ENCODE measurements at places on chromosomes 3 and 15.

GRCh38 chr15:68683551-68683950 is 104.8 kb downstream of the CORO2B start:
- DNase-seq, result no peak

DNA sequence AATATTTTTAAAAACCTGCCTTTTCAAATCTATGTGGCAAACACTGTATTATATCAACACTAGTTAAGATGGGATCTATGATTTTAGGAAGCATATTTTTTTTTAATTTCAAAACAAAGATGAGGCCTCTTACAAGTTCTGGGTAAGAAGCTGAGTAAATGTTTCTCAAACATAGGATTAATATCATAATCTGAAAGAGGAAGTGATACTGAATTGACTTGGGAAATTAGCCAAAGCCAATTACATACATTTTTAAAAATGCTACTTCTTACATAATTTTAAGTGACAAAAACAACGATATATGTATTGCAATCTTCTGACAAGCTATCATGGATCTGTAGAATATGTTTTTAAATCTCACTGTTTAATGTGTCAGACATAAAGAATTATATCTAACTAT is 135.1 kb upstream of the UBP1 start:
- no peak for DNase-seq

- no peak for DNase-seq
These were observed 49.2 kb downstream of the CYFIP1 start for GRCh38 chr15:22930782-22931484.

DNA sequence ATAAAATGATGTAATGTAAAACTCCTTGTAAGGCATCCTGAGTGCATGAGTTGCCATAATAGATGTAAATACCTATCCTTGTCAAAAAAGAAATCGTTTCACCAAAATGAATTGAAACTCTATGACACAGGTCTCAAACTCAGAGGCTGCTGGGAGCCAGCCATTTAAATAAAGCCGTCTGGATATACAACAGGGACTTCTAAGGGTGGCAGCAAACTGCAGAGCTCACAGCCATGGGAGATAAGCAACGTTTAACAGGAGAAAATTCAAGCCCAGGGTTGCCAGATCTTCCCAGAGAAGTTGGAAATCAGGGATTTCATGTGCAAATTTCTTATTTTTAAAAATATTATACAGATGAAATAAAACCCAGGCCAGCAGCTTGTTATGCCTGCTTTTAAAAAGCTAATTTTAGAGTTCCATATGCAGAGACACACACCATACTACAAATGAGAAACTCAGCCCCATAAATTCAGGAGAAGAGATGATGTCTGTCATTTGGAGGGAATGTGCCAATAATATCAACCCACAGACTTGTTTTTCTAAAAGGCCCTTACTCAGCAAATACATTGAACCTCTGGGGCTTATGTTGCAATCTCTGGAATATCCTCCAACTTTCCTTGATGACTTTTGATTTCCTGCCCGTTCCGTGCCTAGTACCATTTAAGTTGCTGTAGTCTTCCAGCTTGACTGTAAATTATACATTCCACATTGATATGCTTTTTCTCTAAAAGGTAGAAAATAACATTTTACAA is 75.6 kb downstream of the AQP9 start:
- no peak for DNase-seq

DNA sequence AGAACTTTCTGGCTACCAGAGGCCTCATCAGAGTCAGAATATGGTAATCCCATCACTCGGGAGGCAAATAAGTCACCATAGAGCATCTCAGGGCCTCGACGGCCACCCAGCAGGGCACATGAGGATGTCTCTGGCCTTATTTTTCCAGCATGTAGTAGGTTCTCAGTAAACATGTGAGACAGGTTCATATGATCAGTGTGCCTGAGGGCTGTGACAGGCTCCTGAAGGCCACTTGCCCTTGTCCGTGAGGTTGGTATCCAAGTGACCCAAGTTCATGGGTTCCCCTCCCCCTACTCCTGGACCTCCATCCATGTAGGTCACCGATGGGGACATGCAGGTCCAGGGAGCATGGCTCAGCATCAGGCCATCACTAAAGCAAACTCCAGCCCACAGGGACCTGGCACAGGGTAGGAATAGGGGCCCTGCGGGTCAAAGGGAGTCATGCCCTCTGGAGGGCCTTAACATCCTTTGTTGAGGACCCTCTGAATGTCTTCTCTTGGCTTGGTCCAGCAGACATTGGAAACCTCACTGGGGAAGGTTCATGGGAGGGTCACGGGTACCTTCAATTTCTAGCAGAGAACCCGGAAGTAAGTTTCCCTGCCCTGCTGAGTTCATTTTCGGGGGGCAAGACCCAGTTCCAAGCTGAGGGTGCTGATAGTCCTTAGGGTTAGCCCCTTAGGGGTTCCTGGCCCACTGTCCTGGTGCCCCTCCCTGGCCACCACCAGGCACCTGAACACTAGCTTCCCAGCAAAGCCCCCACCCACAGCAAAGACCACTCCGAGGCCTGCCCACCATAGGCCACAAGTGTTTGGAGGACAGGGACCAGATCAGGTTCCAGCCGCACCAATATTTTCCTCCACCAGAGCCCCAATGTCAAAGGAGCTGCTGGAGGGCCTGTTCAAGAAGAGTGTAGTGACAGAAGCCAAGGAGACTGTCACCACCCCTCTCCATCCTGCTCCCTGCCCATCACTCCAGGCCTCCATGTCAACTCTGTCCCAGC is 61.1 kb downstream of the ZNF445 start:
- no peak for DNase-seq

- DNase-seq, result no peak
These were observed 30.7 kb downstream of the MBNL1 start for GRCh38 chr3:152299249-152299976.

DNA sequence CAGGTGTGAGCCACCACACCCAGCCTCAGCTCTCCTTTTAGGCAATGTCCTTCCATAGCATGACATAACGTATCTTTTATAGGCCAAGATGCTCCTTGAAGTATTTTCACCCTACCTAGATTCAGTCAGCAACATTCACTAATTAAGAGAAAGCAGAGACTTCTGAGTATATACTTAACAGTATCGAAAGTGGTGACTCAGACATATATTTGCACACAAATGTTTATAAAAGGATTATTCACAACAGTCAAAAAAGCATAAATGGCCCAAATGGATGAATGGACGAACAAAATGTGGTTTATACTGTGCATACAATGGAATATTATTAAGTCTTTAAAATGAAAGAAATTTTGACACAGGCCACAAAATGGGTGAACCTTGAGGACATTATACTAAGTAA is 108.6 kb downstream of the ZNF385D start:
- DNase-seq, result no peak

DNA sequence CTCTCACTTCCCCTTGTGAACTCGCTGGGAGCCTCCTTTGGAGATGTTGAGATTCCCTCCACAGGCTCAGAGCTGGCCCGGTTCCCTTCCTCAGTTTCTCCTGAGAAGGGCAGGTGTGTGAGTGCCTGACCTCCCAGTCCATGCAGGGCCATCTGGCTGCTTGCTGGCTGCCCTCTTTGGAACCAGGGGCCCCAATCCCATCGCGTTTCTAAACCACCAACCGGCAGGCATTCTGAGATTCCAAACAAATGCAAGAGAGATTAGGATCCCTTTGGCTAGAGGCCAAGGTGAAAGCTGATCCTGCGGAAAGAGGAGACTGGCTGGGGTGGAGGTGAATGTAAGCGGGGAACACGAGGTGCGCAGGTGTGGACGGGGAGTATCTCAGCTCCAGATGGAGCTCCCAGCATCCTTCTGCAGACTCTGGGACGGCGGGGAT is 2.9 kb upstream of the PRRT3 start:
- DNase-seq, result no peak

GRCh38 chr3:196499061-196499460 is 4.5 kb downstream of the RNF168 start:
- no peak for DNase-seq

DNA sequence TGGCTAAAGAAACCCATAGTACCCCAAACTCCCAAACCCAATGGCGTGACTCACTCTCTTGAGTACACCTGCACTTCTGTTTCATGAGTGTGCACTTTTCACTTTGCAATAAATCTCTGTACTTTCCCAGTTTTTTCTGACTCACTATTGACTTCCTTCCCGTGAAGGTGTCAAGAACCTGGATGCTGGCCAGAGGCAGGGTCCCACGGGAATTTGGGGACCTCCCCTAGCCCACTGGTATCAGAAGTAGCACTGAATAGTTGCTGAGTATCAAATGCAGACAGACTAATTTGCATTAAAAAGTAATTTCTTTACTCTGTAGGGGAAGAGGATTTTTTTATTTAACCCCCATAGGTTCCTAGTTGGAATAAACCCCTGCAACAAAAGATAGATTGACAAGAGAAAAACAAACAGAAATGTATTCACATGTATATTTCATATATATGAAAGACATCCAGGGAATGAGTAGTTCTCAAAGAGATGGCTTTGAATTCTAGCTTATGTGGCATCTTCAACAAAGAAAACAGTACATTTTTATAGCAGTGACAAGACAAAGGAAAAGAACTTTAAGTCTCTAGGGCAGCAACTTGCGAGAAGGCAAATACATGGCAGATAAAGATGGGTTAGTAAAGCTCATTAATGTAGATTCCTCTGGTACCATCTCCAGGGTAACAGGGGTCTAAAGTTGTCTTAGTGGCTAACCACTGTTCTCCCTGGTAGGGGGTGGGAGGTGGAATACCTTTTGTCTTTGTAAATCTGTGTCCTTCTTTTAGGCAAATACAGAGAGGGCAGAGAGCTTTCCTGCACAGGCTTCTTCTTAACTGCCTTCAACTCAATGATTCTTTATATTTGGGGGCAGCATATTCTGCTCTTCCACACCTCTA is 385.5 kb upstream of the PDZRN3 start:
- DNase-seq, result no peak

- no peak for DNase-seq
These were observed 75.0 kb downstream of the TTBK2 start for GRCh38 chr15:42845581-42845980.

DNA sequence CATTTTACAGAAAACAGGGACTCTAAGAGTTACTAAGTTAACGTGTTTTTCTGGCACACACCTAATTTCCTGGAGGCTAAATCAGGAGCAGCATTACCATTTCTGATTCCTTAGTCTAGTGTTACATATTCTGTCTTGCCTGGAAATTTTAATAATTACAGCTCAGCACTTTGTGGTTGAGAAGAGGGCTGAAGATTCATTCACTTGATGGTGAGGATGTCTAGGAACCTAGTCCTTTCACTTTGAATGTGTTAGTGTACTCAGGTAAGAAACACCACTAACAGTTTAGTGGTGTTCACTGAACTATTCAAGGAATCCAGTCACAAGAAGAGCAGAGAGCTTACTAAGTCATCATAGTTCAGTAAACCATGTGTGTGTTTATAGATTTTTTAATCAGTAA is 102.8 kb downstream of the STT3B start:
- no peak for DNase-seq

GRCh38 chr3:181999314-181999713 is 287.6 kb downstream of the SOX2 start:
- DNase-seq, result no peak

DNA sequence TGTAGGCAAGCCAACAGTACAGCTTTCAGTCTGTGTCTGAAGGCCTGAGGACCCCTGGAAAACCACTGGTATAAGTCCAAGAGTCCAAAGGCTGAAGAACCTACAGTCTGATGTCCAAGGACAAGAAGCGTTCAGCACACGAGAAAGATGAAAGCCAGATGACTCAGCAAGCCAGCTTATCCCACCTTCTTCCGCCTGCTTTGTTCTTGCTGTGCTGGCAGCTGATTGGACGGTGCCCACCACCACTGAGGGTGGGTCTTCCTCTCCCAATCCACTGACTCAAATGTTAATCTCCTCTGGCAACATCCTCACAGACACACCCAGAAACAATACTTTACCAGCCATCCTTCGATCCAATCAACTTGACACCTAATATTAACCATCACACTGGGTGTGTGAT is 59.0 kb upstream of the PDZRN3 start:
- DNase-seq, result peak; percentile 11

GRCh38 chr3:157225001-157225400 is 65.1 kb upstream of the CCNL1 start:
- DNase-seq, result no peak

- no peak for DNase-seq
These were observed 31.2 kb upstream of the MYO5C start for GRCh38 chr15:52326756-52327155.
